ENCODE measurements at places on chromosomes 7 and 10.
A peak's percentile ranks its signal among the peaks of the same experiment; 100 is the strongest.

DNA sequence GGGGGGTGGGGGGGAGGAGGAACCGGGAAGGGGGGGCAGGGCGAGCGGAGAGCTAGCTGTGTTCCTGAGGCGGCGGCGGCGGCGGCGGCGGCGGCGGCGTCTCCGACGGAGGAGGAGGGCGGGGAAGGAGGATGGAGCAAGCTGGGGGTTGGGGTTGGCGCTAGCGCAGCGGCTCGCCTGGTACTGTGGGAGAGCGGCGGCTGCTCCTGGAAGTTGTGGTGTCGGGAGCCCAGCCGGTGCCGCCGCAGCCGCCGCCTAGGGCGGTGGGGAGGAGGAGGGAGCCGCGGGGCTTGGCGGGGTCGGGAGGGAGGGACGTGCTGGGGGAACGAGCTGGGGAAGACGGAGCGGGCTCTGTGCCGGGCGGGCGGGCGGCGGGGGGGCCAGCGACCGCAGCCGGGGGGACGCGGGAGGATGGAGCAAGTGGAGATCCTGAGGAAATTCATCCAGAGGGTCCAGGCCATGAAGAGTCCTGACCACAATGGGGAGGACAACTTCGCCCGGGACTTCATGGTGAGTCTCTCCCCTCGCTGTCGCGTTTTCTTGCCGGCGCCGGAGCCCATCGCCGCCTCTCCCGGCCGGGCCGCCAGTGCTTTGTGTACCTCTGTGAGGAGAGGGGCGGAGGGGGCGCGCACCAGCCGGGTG is at the start of gene PTPN12:
Gene PTPN12, plus strand, starts transcription at position 160 of the 642 bp plus-strand sequence. Its CDS starts 252 bp downstream, at position 412.
- DNase-seq, result no peak

- no peak for DNase-seq
Measured at GRCh38 chr10:3889961-3890522, 105.0 kb upstream of the KLF6 start.

DNA sequence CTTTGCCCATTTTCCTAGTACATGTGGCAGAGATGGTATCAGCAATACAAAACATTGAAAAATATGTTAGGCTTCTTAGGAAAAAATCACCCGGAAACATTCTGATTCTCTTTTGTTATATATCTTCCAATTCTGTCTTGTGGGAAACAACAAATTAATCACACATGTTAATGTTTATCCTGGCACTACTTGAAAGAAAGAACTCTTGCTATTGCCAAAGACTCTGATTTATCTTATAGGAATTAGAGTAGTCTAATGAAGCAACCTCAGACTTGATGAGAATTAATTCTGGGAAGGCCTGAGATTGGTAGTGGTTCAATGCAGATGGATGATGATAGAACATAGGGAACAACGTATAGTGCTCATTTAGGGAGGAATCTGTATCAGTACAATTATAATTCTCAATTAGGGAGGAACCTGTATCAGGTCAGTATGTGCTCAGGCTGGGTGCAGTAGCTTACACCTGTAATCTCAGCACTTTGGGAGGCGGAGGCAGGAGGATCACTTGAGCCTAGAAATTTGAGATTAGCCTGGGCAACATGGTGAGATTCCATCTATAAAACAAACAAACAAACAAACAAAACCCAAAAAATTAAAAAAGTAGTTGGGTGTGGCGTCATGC is 50.7 kb downstream of the TAS2R16 start:
- no peak for DNase-seq

DNA sequence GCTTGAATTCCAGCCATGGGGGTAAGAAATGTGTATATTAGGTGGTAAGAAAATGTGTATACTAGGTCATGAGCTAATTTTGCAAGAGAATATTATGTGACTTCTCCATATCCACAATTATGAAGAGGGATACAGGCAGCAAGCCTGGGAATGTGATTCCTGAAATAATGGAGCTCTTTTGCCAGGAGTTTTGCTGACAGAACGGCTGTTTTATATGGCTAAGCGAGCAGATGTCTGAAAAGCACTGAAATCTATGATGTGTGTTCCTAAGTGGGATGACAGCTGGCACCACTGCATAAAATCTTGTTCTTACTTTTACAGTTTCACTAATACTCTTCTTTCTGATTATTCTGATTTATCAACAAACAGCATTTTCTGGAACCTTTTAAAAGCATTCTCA is 386.0 kb upstream of the HPS1 start:
- DNase-seq, result no peak

GRCh38 chr7:71050492-71050891 is 81.5 kb upstream of the GALNT17 start:
- no peak for DNase-seq

GRCh38 chr7:66146701-66147100 is 32.1 kb downstream of the CRCP start:
- peak; percentile 44 for DNase-seq

GRCh38 chr7:129774359-129774758 is 162.8 kb downstream of the NRF1 start:
- no peak for DNase-seq

GRCh38 chr10:35409808-35410207 is 73.5 kb downstream of the CCNY start:
- no peak for DNase-seq

DNA sequence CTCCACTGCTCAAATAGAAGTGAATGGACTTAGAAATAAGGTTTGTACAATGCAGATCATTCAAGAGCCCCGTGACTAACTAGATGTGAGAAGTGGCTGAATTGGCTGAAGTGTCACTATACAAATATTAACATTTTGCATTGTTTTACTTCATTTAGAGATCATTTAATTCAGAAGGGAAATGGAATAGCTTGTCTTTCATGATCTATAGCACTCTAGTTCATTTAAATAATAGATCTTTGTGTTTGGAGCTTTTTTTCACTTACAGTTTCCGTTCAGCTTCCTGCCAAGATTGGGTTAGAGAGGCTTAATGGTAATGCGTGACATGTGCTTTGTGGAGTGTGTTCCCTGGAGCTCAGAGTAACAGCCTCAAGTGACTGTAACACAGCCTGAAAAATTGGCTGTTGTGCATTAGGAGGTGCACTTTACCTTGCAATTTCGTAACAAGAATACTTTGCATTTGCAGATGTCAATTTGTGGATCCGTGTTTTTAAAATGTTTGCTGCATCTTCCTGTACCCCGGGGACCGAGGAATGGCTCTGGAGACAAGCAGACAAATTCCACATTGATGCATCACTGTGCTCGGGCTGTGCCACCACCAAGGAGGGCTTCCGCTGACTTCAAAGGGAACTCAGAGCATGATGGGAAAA is 170.3 kb downstream of the NRP1 start:
- no peak for DNase-seq

- peak; percentile 23 for DNase-seq
Measured at GRCh38 chr10:102229810-102230263, 3.7 kb downstream of the ELOVL3 start.

DNA sequence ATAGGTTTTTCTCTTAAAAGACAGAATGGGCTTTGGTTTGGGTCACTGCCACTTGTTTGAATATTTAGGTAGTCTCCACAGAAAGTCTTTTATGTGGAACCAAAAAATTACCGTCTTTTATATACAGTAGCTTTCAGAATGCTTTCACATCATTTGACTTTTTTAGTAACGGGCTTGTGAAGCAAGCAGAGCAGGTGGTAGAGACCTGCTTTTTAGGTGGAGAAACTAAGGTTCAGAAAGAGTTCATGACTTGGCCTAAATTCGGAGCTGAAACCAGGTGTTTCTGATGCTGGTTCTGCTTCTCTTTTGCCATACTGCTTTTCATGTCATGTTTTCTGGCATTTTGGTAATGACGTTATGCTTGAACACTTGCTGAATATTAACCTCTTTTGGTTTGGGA is 36.3 kb downstream of the GARS1 start:
- DNase-seq, result no peak

GRCh38 chr10:13184730-13185514 is 23.6 kb downstream of the MCM10 start:
- DNase-seq, result no peak

GRCh38 chr7:65448816-65449504 is 75.3 kb downstream of the ZNF92 start:
- peak; percentile 35 for DNase-seq

Measured in fibroblast of skin of left quadriceps (primary cell).